NAMALWA (cell line): ENCODE measurements at places on chromosomes 5 and 9.

- DNase-seq = no peak
Measured at GRCh38 chr5:73821003-73821402, 195.0 kb downstream of the ARHGEF28 start.

DNA sequence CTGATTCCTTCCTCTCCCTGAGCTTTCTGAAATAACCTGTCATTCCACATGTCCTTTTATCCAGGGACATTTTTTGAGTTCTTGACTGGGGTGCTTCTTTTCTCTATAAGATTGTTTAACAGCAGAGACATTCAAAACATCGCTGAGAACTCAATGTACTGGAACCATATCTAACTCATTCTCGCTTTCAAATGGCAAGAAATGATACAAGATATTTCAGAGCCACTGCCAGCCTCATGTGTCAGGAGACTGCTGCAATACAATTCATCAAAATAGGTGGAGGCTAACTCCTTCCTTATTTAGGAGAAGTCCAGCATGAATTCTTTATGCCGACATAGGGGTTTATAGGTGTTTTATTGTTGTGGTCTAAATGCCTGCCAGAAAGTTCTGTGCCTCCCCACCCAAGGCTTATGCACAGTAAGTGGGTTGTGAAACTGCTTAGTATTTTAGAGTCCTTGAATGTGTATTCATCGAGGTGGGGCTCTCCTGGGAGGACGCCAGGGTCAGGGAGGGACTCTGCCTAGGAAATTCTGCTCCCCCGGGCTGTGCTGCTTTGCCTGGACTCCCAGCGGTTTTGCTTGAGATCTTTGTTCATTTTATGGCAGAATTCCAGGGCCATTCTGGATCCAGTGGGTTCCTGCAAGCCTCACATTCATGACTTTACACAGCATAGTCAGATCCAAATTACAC, 53.9 kb downstream of the ZNF474 start:
- DNase-seq = no peak

GRCh38 chr9:121930956-121931355, 162.2 kb downstream of the TTLL11 start:
- DNase-seq = no peak

DNA sequence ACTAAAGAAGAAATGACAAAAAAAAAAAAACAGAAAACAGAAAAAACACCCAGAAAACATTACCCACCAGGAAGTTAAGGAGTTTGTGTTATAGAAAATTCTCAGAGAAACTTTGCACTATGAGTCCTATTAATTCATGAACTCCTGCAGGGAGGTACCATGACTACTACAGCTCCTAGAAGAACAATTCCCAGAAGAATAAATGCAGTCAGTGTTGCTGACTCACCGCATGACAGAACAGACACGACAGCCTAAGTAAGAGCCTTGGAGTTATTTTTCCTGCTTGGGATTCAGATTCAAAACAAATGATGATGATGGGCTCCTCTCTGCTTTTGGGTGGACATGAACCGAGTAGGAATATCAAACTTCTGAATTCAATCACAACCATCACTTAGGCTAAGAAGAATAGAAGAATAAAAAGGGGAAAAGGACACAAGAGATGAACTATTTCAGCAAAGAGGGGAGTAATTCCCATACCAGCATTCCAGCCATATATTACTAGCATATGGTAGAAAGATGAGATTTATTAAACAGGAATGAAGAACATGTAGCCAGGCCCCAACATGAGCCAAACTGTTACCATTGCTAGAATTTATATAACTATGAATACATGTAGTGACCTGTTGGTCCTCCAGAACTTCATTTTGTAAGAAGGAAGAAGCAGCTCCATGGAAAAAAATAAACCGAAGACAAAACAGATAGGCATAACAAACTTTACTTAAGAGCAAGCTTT, 209.6 kb upstream of the PDE4D start:
- no peak for DNase-seq

- no peak for DNase-seq
Measured at GRCh38 chr5:63596254-63596653, 366.0 kb downstream of the HTR1A start.

GRCh38 chr9:35962126-35962906, 4.4 kb upstream of the OR2S2 start:
- DNase-seq = no peak

DNA sequence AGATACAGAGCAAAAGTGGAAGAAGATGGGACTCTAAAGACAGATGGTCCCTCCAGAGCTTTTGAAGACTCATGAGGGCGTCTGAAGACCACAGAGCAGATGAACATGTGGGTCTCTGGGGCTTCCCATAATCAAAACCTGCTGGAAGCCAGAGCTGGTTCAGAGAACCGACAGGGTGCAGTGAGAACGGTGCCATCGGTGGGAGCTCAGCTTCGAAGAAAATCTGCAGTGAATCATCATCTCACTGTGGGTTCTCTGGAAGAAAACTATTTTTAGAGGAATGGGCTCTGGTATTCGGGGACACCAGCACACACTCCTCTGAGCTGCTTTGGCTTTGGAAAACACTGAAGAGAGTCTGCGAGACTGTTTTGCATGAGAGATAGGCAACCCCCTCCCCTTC, 222.4 kb upstream of the PANK3 start:
- DNase-seq = no peak

DNA sequence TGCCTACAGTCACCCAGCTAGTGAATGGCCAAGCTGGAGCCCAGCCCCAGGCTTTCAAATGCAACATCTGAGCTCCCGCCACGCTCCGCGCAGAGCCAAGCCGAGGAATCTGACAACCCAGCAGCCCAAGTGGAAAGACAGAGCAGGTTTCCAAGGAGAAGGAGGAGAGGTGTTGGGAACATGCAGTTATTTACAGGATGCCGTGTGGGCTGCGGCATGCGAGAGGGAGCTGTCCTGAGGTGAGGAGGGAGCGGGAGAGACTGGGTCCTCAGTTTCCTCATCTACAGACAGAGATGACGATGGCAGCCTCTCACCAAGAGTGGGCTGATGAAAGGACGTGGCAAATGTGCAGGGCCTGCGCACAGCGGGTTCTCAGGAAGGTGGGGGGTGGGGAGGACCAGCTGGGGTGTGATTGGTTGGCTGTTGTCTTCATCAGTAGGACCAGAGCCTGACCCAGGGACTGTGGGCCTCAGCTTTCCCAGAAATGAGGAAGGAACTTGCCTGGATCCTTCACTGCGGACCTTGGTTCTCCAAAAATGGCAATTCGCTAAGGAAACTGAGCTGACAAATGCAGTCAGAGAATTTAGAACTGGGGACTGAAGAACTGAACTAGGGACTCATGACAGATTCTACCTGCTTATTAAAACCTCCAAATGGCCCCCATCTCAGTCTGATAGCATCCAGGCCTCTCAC, 14.8 kb upstream of the CPLX2 start:
- DNase-seq = no peak

DNA sequence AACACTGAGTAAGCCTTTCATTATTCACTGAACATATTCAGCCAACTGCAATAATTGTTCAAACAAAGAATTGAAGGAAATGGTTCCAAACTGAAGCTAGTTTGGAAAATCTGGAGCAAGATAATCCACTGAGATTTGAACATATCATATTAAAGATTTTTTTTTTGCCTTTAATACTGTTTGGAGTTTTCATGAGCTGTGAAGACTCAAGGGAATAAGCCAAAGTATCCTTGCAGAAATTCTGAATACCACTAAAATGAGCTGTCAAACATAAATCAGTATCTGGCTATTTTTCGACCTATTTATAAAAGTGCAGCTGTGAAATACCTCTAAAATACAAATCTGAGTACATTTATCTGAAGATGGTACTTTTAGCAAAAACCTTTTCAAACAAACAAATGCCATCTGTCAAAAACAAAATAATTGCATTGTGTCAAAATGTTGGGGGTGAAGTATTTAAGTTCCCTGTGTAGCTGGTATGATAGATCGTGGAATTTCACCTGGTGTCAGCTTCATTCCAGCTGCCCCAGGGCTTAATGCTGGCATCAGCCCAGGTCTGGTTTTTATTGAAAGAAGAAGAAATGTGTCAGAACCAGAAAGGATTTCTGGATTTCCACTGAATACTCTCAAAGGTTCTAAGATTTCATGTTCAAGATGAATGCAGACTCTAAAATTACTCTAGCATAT, 149.0 kb upstream of the GRAMD2B start:
- DNase-seq = no peak

GRCh38 chr9:93686127-93686879, 109.9 kb downstream of the PHF2 start:
- DNase-seq = no peak

- no peak for DNase-seq
Measured at GRCh38 chr5:97229688-97230285, 46.7 kb upstream of the RIOK2 start.

GRCh38 chr9:107309271-107309670, 26.2 kb downstream of the RAD23B start:
- no peak for DNase-seq

- no peak for DNase-seq
Measured at GRCh38 chr5:5666369-5666768, 243.9 kb downstream of the ICE1 start.

- DNase-seq = no peak
Measured at GRCh38 chr9:37151812-37152211, 31.4 kb downstream of the ZCCHC7 start.

DNA sequence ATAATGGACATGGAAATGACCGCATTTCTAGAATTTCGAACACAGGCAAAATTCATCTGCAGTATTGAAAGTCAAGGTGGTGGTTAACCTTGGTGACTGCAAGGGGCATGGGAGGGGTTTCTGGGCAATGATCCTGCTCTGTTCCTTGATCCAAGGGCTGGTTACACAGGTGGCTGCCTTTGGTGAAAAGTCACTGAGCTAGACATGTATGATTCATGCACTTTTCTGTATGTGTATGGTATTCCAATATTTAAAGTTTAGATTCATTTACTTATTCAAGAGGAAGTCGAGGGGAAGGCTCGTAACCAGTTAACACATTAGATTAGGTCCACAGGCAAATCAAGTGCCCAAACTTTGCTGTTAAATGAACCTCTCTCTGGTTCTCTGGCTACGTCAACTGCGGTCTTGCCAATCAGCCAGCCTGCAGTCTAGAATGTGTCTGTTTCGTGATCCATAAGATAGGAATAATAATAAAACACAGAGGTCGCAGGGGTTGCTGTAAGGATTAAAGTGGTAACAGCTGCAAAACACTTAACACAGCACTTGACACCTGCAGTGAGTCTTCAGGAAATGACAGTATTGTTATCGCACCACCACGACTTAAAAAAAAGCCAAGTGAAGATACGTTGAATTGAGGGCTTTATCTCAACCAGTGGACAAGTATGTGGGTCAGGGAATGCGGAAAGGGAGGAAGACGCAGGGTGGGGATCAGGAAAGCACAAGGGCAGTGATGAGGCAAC, 92.5 kb downstream of the TLE1 start:
- DNase-seq = peak; percentile 31

GRCh38 chr5:135386886-135387628, 12.0 kb downstream of the MACROH2A1 start:
- DNase-seq = no peak

DNA sequence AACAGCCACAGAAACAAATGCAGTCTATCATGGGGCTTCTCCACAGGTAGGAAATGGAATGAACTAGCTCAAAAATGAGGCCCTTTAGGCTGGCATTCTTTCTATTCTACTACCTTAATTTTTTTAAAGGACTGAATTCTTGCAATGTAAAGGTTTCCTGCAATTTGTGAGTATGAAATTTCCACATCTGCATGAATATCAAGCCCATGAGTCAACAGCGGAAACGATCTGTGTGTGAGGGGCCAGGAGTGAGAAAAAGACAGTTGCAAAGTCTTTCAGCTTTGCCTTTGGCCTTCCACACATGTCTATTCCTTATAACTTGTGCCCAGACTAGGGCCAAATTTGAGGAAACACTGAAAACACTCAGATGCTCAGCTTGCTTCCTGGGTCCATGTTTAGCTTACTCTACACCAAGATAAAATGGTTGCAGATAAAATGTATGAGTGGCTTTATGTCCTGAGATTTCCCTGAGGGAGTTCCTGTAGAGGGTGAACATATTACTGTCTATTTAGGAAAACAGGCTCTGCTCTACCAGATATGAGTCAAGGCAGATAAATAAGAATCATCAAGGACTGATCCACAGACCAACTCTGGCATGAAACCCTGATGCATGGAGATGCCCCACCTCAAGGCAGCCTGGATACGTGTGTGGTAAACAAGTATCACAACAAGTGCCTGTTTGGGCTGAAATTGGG, 46.5 kb downstream of the RETREG1 start:
- DNase-seq = no peak

- no peak for DNase-seq
Measured at GRCh38 chr5:152124409-152125041, 199.9 kb upstream of the GLRA1 start.

DNA sequence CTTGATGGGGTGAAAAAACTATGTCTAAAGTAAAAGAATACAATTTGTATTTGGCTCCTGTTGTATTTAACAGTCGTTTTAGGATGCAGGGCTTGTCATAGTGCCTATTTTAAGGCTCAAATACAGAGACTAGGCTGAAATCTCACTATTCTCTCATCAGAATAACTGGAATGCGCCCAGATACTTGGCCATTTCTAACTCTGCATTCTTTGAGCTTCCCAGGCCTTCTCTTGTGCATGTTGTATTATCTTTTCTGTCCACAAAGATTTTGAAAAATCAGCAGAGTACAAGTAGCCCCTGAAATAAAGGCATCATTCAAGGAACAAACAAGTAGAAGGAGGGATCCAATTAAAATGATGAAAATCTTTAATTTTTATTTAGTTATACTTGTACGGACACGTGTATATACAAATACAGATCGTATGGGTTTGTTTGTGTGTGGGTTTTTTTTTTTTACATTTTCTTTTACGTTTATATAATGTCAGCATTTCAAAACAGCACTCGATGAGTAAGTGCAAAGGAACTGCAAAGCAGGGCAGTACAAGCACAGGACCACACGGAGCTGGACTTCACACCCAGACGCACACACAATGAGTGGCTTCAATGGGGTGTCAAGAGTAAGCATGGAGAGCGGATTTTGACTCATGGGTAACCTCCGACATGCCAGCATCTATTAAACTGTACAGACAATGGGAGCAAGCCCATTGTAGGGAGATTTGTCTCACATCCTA, 294.0 kb downstream of the EFNA5 start:
- no peak for DNase-seq

GRCh38 chr5:56763711-56764466, 51.5 kb upstream of the MAP3K1 start:
- DNase-seq = no peak

DNA sequence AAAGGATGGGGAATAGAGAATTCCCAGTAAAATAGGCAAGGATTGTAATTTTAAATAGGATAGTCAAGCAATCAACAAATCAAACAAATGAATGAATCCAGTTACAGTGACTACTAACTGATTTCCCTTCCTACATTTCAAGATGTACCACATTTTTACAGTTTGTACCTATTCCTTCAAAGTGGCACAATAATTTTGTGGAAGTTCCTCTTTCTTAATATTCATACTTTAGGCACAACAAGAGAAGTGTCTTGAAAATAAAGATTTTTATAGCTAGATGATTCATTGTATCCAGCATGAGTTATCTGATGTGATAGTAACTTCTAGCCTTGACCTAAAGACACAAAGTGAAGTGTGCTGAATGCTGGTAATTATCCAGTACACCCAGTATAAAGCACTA, 122.2 kb upstream of the ACOT12 start:
- DNase-seq = no peak
